GM12891 (cell line): ENCODE measurements at places on chromosomes 11 and 22.
A peak's percentile ranks its signal among the peaks of the same experiment; 100 is the strongest.

- no peak for DNase-seq
These were observed 9.8 kb upstream of the DNAJB13 start for GRCh38 chr11:73940801-73941570.

GRCh38 chr11:85965202-85965601, 103.7 kb downstream of the PICALM start:
- no peak for DNase-seq

DNA sequence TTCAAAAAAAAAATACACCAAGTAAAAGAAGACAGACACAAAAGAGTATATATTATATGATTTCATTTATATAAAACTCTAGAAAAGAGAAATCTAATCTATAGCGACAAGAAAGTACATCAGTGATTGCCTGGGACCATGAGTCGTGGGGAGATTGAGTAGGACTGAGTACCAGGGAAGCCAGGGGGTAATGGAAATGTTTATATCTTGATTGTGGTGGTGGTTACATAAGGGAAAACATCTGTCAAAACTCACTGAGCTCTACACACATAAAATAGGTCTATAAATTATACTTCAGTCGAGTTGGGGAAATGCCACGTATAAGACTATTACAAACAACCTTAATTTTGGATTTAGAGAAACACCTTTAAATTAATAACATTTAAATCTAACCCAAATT, 117.4 kb downstream of the TRIM29 start:
- DNase-seq = no peak

- DNase-seq = no peak
These were observed 118.2 kb upstream of the SLC5A12 start for GRCh38 chr11:26839911-26840698.

DNA sequence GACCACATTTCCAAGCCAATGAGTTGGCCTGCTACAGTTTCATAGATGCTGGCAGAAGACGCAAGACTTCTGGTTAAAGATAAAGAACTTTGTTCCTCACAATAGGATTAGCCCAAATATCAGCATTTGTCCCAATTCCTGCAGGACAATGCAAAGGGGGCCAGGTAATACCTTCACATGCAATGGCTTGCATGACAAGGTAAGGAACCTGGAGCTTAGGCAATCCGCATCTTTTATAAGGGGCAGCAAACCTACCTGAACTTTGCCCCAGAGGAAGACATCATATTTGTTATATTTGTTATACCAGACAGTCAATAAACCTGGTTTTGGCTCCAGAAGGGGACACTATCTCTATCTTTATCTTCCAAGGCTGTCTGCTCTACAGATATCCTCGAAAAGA, 5.3 kb downstream of the P2RY6 start:
- no peak for DNase-seq

DNA sequence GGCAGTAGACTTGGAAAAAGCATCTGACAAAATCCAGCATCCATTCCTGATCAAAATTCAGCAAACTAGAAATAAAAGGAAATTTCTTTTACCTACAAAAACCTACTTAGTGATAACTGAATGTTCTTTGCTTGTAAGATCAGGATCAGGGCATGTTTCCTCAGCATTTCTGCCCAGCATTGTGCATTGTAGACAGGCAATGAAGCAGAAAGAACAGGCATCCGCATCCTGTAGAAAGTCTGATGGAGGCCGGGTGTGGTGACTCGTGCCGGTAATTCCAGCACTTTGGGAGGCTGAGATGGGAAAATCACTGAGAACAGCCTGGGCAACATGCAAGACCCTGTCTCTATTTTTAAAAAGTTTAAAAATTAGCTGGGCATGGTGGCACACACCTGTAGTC, 32.5 kb upstream of the PANX2 start:
- no peak for DNase-seq

DNA sequence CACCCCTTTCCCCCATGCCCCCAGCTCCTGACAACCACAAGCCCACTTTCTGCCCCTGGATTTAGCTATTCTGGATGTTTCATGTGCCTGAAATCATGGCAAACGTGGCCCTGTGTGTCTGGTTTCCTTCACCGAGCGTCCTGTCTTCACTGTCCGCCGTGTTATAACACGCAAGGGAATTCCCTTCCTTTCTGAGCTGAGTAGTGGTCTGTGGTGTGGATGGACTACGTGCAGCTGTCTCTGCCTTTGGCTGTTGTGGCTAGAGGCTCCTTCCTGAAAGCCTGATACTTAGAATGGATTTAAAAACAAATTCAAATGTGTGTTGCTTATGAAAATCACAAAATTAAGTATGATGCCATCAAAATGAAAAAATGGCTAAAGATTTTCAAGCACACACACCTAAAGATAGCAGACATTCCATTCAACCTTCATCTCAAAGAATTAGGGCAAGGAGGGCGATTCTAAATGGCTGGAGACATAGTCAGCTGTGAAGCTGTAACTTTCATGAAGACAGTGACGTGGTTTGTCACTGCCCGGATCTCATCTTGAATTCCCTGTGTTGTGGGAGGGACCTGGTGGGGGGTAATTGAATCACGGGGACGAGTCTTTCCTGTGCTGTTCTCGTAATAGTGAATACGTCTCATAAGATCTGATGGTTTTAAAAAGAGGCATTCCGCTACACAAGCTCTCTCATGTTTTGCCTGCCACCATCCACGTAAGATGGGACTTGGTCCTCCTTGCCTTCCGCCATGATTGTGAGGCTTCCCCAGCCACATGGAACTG, 30.5 kb downstream of the KCNQ1 start:
- DNase-seq = no peak

GRCh38 chr11:65500387-65501185, 1.7 kb downstream of the MALAT1 start:
- no peak for DNase-seq

DNA sequence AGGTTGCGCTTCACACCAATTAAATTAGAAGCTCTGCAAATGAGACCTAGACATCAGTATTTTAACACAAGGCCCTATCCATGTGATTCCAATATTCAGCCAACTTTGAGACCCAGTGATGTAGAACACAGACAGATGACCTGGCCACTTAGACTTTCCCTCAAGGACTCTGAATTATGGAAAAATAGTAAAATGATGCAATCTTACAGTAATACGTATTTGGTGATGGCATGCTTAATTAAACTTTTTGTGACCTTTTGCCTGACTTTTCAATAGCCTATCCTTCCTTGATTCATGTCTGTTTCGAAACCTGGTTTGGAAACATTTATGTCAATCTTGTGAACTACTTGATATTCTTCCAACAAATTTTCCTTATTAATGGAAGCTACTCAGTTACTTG, 521.2 kb downstream of the KCNA4 start:
- DNase-seq = no peak

DNA sequence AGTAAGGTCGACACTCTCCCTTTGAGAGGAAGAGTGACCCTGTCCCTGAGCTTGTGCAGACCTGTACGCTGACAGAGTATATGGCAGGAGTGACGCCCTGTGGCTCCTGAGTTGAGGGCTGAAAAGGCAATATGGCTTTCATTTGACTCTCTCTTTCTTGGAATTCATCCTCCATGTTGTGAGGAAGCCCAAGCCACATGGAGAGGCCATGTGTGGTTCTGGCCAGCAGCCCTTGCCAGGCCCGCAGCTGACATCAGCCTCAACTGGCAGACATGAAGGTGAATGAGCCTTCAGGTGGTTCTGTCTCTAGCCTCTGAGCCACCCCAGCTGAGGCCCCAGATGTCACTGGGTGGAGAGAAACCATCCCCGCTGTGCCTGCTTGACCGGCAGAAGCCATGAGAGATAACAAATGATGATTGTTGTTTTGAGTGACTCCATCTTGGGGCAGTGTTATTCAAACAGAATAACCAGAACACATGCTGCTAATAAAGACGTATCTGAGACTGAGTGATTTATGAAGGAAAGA, 31.9 kb downstream of the SMIM38 start:
- DNase-seq = no peak

GRCh38 chr11:11163669-11164333, 189.2 kb downstream of the CSNK2A3 start:
- DNase-seq = no peak

DNA sequence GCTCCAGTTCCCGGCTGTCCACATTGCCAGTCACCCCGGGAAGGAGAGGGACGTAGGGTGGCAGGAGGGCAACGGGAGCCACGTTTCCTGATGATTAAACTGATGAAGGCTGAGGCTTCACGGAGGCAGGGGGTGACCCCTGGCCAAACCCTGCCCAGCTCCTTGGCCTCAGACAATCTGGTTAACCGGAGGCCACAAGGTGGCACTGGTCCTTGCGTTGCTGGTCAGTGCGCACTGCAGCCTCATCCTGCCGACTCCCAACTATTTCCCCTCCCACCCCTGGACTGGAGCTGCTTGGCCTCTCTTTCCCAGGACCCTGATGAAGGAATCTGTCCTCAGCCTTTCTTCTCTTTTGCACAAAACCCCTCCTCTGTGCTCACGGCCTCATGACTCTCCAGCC, 75.3 kb downstream of the PDE2A start:
- DNase-seq = no peak

DNA sequence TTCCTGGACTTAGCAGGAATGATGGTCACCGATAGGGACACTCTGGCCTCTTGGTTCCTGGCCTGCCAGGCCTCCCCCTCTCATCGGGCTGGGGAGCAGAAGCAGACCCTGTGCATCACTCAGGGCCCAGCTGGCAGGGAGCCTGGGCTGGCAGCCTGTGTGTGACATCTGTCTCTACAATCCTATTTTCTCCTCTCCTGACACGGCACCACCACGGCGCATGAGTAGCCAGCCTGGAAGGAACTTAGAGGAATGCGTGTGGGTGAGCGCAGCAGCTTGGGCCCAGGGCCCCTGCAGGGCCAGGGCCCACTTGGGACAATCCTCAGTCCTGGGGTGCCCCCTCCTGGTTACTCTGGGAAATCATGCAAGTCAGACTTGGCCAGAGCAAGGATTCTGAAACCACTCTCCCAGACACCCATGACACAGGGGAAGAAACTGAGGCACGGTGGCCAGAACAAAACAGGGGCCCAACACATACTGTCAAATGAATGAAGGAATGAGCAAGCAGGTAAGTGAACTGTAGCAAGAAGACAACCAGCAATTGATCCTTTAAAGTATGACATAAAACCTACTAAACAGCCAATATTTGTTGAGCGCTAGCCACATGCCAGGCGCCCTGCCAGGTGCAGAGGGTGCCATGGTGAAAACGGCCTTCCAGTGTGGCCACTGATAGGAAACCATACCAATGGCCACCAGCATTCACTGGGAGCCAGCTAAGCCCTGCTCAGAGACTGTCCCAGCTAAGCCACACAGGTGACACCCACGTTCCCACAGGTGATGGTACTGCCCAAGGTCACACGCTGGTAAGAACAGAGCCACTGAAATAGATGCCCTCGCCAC, 13.3 kb downstream of the RSPH14 start:
- peak; percentile 82 for DNase-seq

GRCh38 chr22:39125622-39126021, 26.9 kb downstream of the CBX7 start:
- no peak for DNase-seq

GRCh38 chr11:35496416-35496815, 29.0 kb downstream of the PAMR1 start:
- DNase-seq = no peak

DNA sequence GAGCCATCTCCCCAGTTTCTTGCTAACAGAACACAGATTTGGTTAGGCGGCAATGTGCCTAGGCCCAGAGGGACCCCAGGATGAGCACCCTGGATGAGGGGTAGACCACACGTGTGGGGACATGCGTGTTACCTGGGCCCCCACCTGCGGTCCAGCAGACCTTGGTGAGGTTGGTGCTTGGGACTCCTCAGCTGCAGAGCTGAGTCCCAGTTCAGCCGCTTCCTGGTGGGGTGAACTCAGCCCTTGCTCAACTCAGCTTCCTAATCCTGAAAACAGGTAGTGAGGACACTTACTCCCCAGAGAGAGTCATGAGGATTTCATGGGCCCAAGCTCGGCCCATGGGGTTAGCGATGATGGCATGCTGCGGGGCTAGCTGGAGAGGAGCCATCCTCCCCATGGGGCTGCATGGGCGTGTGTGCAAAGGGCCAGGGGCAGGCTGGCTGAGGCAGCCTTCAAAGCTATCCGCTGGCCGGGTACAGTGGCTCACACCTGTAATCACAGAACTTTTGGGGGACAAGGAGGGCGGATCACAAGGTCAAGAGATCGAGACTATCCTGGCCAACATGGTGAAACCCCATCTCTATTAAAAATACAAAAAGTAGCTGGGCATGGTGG, 46.9 kb upstream of the SHISAL1 start:
- DNase-seq = no peak

DNA sequence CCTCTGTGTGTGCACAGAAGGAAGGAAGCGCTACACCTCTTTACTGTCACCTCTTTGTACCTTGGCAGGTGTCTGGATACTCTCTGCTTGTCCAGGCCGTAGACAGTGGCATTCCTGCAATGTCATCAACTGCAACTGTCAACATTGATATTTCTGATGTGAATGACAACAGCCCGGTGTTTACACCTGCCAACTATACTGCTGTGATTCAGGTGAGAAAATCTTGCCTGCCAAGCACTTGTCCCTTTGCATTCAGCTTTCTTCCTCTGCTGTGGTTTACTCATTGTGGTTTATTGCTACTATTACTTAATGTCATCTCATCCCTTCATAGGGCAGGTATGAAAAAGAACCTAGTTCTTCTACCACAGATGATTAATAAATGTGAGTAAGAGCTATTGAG, 131.9 kb upstream of the MTNR1B start:
- DNase-seq = no peak

- no peak for DNase-seq
These were observed 42.4 kb upstream of the API5 start for GRCh38 chr11:43269254-43269918.

DNA sequence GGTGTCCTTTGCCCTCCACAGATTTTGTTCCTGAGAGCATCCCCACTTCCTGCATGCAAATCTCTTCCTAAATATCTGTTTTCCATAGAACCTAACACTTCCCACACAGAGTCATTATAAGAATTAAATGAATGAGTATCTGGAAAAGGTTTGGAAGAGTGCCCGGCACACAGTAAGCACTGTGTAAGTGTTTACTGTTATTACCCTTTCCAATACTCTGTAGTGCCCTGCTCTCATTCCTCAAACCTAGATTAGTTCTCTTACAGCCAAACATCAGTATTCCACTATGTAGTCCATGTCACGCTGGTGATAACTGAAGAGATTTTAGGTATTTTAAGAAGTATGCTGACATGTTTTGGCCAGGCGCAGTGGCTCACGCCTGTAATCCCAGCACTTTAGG, 57.3 kb upstream of the PHF21A start:
- DNase-seq = no peak

DNA sequence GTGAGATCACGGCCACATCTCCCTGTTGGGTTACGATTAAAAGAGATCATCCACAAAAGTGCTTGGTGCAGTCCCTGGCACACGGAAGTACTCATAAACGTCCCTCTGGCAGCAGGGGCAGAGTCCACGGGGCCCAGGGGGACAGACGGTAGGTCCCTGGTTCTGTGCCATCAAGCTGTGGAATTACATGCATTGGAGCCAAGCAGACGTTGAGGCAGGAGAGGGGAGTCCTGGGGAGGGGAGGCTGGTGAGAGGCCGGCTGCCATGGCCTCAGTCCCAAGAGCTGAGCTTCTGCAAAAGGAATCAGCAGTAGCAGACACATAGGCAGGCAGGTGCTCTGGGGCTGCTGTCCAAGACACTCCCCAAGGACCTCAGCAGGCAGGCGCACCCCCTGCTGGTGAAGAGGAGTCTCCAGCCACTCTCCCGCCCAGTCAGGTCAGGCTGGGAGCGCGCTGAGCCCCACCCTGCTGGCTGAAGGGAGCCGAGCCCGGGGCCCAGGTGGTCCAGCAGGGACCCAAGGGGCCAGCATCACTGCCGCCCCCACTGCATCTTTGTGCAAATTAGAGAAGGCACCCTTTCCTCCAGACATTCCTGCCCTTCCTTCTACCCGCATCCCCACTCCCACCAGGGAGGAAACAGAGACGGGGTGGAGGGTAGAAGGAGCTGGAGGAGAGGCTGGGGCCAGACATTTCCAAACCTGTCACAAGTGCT, 7.6 kb upstream of the KCTD17 start:
- DNase-seq = peak; percentile 86

- no peak for DNase-seq
These were observed 95.7 kb downstream of the TRMU start for GRCh38 chr22:46430961-46431838.
